ENCODE measurements at places on chromosomes 2 and 18. TPM values are rescaled to one million over a fixed set of nuclear protein-coding genes. Genes with fewer than 3 reads are reported as not detected.

The TUBA4B gene
- total RNA-seq: not detected

The CNTNAP5 gene
- total RNA-seq: not detected

DNA sequence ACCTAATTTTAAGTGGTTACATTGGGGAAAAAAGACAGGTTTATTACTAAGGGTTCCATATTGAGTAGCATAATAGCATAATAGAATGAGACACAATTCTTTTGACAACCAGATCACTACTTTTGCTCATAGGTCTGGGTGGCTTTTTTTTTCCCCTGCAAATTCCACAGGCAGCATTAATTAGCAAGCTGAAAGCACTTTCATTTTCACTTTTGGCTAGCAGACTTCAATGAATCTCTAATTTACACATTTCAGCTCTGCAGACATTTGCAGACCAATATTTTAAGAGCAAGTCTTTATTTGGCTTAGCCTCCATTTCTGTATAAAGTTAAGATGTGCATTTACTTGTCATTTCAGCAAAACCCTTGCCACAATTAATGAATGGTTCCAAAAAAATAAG, 185.5 kb downstream of the NOL4 start:
- DNase-seq: no peak

DNA sequence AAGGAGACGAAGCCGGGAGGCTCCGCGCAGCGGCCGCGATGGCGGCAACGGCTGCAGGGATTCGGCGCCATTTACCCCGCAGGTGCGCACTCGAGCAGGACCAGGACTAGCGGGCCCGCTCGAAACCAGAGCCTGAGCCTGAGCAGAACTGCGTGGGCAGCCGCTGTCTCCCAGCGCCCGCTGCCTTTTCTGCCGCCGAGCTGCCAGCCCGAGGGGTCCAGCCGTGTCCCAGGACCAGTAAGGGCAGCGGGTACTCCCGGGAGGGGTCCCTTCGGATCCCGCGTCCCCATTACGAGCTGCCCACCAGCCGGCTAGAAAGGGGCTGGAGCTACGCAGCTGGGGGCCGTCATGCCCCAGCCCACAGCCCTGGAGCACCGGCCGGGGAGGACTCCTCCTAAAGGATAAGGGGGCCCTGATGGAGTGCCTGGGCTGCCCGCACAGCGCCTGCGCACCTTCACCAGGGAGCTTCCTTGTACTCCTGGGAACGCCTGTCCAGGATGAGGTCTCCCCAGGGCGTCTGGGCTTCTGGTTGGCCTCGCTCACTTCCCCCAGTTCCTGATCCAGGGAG, 9.9 kb downstream of the ALPP start:
- no peak for DNase-seq

- DNase-seq: peak; percentile 69
Observed at GRCh38 chr18:44912740-44913478, 232.2 kb downstream of the SETBP1 start.

- no peak for DNase-seq
Observed at GRCh38 chr2:14626873-14627272, 5.6 kb upstream of the LRATD1 start.

DNA sequence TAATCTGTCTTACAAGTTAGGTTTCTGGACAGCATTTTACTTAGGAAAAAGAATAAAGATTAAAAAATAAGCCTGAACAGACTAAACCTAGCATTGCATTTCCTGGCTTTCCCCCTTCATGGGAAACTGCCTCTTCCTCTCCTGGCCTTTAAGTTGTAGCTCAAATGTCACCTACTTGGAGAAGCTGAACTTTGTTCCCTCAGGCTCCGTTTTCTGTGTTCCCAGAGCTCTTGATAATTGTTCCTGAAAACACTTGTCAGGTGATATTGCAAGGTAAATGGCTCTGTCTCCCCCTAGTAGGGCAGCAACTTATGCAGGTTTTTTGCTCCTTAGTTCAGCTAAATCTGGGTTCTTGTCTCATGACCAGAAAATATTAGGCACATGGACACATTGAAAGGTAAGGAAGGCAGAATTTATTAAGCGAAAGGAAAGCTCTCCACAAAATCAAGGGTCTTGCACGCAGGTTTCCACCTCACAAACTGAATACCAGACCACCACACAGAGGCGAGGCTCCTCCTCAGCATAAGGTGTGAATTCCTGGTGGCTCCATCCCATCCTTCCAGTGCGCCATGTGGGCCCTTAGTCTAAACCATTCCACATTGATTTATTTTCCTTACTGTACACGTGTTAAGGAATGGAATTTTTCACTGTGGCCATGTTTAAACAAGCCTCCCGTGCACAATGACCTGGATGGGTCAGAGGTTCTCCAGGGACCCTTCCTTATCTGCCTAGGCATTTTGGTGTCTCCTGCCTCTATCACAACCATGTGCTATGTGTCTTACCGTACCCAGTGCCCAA, 229.3 kb downstream of the HNMT start:
- no peak for DNase-seq

DNA sequence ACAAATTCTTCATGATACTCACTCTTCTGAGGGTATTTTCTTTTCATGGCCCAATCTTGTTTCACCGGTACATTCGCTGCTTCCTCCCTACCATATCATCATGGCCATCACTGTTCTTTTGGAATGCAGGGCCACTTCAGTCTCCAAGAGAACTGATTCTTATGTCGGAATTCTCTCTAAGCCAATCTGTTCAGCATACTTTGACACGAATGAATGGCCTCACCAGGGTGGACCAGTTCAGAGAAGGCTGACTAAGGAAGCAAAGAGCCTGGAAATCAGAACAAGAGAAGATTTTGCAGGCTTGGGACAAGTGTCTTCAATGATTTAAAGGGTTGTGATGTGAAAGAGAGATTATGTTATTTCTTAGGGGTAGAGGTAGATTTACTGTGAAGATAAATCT, 5.0 kb upstream of the EPB41L5 start:
- DNase-seq: no peak
